Cardiac septum (tissue), 1 donor: ENCODE measurements at places on chromosomes 11 and 22. TPM values are rescaled to one million over a fixed set of nuclear protein-coding genes. Genes with fewer than 3 reads are reported as not detected.

- DNase-seq = no peak
These were observed 505.6 kb upstream of the API5 start for GRCh38 chr11:42806191-42806590.

GRCh38 chr22:37492428-37493344 lies 6.5 kb upstream of the MFNG start:
- DNase-seq = no peak

DNA sequence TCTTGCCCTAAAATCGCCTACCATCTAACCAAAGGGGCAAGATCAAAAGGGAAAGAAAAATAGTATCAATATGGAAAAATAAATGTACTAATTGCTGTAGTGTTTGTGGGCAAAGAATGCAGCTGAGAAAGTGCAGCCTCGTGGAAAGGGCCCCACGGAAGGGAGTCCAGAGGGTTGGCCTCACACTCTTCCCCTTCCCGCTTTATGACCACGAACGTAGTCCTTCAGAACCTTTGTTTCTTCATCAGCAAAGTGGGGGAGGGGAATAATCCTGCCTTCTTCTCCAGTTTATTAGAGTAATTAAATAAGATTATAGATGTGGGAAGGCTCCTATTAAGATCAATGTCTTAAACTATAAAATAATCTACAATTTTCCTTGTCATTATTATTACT lies 41.0 kb downstream of the FLI1 start:
- DNase-seq = no peak

DNA sequence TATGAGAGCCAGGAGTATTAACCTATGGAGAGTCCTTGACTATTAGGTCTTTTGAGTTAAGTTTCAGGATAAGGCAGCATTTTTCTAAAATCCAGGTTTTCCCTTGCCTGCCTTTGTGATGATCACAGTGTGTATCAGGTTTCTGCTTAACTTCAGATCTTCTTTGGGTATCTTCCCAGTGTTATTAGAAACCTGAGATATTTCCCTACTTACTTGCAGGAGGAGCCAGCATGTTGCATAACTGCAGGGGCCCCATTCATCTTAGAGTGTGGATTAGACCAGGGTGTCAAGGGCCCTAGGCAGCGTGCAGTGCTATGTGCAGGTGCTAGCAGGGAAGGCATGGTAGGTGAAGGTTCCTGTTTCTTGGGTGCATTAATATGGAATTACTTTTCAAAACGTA lies 69.5 kb downstream of the ZNRF3 start:
- DNase-seq = no peak

GRCh38 chr11:34639545-34639944 lies 18.7 kb downstream of the EHF start:
- no peak for DNase-seq

GRCh38 chr11:127888386-127888785 lies 699.0 kb downstream of the ETS1 start:
- no peak for DNase-seq

DNA sequence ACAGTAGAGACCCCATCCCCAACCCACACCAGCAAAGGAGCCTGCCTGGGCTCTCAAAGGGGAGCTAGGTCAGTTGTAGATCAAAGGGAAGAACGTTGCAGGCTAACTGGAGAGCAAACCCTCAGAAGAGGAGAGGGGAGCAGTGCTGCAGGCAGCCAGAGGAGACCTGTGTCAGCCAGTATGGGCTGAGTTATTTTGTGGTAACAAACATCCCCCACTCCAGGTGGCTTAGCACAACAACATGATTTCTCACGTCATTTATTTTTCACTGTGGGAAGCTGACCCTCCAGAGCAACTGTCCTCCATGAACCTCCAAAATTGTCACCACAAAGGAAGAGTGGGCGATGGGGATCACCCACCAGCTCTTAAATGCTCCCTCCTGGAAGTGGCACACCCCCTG lies 19.8 kb upstream of the SHANK2 start:
- no peak for DNase-seq

DNA sequence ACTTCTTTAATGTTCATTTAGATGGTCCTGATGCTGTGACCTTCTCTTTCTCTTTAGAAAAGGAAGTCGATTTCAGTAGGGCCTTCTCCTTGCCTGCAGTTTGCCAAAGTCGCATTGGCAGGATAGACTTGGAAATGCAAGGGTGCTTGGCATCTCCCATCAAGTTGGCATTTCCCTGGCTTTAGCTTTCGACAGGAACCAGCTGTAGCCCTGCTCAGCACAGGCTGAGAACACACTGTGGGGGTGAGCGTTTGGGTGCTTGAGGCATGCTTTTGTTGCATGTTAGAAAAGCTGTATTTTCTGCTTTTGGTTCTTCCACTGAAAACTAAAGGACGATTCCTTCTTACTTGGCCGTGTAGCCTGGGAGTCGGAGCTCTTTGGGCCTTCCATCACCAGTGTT lies 37.7 kb downstream of the LDLRAD3 start:
- no peak for DNase-seq

DNA sequence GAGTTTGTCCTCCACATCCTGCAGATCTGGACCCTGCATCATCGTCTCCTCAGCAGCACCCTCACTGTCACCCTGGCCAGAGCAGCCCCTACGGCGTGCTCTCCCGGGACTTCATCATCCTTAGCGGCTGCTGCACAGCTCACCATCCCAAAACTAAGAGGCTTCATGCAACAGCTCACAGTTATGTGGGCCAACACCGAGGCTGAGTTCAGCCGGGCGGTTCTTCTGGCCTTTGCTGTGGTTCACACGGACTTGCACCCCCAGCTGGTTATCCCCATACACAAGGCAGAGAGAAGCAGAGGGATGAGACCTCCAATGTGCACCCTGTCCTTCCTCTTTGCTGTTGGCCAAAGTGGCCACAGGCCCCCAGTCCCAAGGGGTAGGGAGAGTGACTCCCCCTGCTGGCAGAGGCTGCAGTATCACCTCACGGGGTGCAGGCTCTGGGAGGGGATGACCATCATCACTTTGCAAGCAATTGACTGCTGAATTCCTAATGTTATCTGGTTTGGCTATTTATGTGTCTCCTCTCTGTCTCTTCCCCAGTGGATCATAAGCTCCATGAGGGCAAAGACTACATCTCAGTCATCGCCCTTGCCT lies 276.8 kb downstream of the BRD1 start:
- DNase-seq = peak; percentile 26

- DNase-seq = no peak
These were observed 173.4 kb upstream of the TTC12 start for GRCh38 chr11:113141010-113141409.

DNA sequence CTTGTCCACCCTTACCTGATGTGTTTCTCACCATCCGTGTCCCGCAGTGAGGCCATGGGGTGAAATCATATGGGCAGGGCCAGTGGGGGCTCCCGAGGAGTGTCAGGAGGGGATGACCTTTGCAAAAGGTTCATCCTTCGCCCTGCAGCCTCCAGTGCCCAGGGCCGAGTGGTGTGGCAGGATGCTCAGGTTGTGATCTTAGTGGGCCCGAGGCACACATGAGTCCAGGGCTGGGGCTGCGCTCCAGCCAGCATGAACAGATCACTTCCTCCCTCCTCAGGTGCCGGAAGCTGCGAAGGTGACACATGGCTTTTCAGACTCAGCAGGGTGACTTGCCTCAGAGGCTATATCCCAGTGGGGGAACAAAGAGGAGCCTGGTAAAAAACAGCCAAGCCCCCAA lies 2.8 kb upstream of the FKBP2 start:
- DNase-seq = no peak

GRCh38 chr11:105960252-105961245 lies 61.5 kb downstream of the MSANTD4 start:
- no peak for DNase-seq

- no peak for DNase-seq
These were observed 149.4 kb downstream of the WNT11 start for GRCh38 chr11:76056876-76057275.

DNA sequence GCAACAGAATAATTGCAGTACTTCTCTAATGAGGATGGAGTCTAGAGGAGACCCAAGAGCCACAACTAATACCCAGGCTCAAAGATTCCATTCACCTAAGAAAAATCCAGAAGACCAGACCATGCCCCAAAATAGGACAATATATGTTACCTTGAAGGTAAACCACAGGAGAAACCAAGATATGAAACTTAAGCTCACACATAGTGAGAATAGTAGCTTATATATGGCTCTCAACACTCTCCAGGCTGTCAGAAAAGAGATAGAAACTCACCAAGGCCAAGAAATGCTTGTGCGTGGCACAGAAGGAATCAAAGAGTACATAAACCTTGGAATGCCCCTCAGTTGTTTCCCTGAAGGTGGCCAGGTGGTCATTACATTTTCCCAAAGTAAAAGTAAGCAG lies 9.1 kb downstream of the FAM111A start:
- DNase-seq = no peak

DNA sequence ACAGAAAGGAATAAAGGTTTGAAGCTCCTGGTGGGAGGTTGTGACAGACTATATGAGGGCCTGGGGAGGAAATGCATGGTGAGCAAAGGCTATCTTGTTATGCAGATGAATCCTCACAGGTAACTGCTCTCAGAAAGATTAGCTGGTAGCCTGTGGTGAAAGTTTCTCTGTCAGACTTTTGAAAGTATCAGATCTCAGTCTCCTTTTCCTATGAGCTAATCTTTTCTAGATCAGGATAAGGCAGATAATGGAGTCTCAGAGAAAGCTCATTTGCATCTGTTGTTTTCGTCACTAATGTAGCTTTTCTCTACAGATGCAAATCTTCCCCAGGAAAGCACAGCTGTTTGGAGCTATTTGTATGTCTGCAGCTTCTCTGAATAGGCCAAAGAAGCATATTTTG lies 21.0 kb upstream of the OR6X1 start:
- no peak for DNase-seq

DNA sequence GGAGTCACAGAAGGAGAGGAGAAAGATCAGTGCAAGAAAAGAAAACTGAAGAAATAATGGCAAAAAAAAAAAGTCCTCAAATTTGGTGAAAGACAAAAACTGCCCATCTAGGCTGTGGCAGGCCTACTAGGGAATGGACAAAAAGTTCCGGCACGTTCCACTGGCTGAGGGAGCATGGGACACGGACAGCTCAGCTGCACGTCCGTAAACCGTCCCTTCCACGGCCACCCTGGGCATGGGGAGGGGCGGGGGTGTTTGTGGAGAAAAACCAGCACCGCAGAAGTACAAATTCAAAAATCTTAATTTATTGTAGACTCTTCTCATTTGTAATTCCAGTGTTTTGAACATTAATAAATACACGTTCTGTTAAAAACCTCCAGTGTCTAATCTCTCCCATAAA lies 25.4 kb downstream of the TRMU start:
- no peak for DNase-seq

DNA sequence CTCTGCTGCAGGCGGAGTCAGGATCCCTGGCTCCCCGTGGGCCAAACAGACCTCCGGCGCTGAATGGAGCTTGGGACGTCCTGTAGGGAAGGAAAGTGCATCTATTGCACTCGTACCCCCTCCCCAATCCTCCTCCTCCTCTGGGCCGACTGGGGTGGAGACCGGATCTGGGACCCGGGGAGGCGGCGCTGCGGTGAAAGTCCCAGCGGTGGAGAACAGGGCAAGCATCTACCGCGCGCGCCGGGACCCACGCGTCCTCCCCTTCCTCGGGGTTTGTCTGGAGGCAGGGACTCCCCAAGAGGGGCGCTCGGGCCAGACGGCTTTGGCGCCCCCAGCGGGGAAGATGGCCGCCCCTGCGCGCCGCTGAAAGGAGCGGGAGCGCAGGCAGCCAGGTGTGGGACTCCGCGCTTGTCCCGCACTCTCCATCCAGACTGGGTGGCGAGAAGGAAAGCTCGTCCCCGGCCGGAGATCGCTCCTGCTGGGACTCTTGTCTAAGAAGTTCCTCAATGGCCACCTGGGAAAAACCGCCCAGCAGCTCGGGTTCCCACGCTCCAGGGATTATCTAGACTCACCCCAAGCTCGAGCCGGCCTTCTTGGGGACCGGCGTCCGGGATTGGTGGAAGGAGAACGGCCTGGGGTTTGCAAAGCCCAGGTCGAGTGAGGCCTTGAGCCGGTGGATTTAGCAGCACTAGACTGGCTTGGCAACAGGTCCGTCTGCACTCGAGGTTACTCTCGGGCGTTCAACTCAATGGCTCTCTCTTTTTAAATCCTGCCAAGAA lies 718 bp downstream of the FADS2 start:
- no peak for DNase-seq

- no peak for DNase-seq
These were observed 14.1 kb downstream of the SCUBE1 start for GRCh38 chr22:43329061-43329460.

Gene C11orf86
- not detected for total RNA-seq

Gene CBLIF
- not detected for total RNA-seq

Gene OR8U1
- not detected for total RNA-seq

Gene SLC5A12
- total RNA-seq = 0.11 TPM

Gene DEPDC7
- total RNA-seq = 0.30 TPM

Gene MS4A14
- total RNA-seq = 0.51 TPM

Gene TIMM8B
- total RNA-seq = 100 TPM

Gene SCO2
- 2.4 TPM for total RNA-seq

Gene HSPB2
- total RNA-seq = 59.9 TPM

Gene KIF18A
- 0.27 TPM for total RNA-seq

Gene GLYAT
- 0.22 TPM for total RNA-seq

Gene OR2AG2
- total RNA-seq = not detected

Gene C22orf42
- total RNA-seq = not detected

Gene ZNF280B
- total RNA-seq = 0.57 TPM
